Bronchus fibroblast of lung (primary cell): ENCODE measurements at places on chromosomes 12 and 14. TPM values are rescaled to one million over a fixed set of nuclear protein-coding genes. Genes with fewer than 3 reads are reported as not detected.

Gene KLRC1
- total RNA-seq: not detected in 2 replicates

Gene VRTN
- not detected in 2 replicates for total RNA-seq

Gene L3HYPDH
- total RNA-seq: 24.1 and 30.8 TPM in 2 replicates

Gene RPS26
- 2,167 and 2,638 TPM in 2 replicates for total RNA-seq

Gene MIPOL1
- total RNA-seq: 5.6 and 7.6 TPM in 2 replicates

Gene ACVRL1
- 11.3 and 20.2 TPM in 2 replicates for total RNA-seq

Gene TRHDE
- 12.5 and 12.8 TPM in 2 replicates for total RNA-seq

Gene RND1
- total RNA-seq: 0.30 TPM in 1 of 2 replicates, not detected in the other

Gene CLEC1B
- total RNA-seq: not detected in 2 replicates

Gene NUAK1
- 3.0 and 3.5 TPM in 2 replicates for total RNA-seq

Gene SIX6
- total RNA-seq: not detected in 2 replicates

Gene PRB2
- not detected in 2 replicates for total RNA-seq

Gene FERMT2
- 71.2 and 74.8 TPM in 2 replicates for total RNA-seq

Gene PROX2
- not detected in 2 replicates for total RNA-seq

Gene DDX55
- 29.4 and 33.4 TPM in 2 replicates for total RNA-seq

Gene FUT8
- total RNA-seq: 31.9 and 32.1 TPM in 2 replicates

Gene RNU6-8
- total RNA-seq: not detected in 2 replicates

Gene NOC4L
- 18.1 and 22.4 TPM in 2 replicates for total RNA-seq

Gene TSPAN9
- total RNA-seq: 15.8 and 17.0 TPM in 2 replicates

Gene RIC8B
- total RNA-seq: 7.0 and 8.2 TPM in 2 replicates

Gene SLC38A4
- 0.67 and 1.0 TPM in 2 replicates for total RNA-seq

Gene COX8C
- not detected in 2 replicates for total RNA-seq

Gene CCDC197
- total RNA-seq: not detected in 2 replicates

Gene SLC35F4
- not detected in 2 replicates for total RNA-seq

Gene NAV3
- total RNA-seq: 18.5 and 18.9 TPM in 2 replicates

Gene PRIMA1
- not detected in 2 replicates for total RNA-seq

Gene TPH2
- total RNA-seq: not detected in 2 replicates

Gene SALL2
- 7.2 and 9.2 TPM in 2 replicates for total RNA-seq

Gene CPNE6
- not detected in 2 replicates for total RNA-seq

Gene TBC1D30
- 0.34 and 0.45 TPM in 2 replicates for total RNA-seq

Gene ADAMTS20
- total RNA-seq: not detected in 2 replicates

Gene SLC7A7
- total RNA-seq: 1.3 and 1.5 TPM in 2 replicates

Gene KRT73
- total RNA-seq: not detected in 2 replicates

Gene PLA2G1B
- not detected in 2 replicates for total RNA-seq

Gene TMEM179
- total RNA-seq: 0.30 TPM in 1 of 2 replicates, not detected in the other

Gene GZMH
- not detected in 2 replicates for total RNA-seq

Gene MYBPC1
- not detected in 2 replicates for total RNA-seq

Gene RD3L
- not detected in 2 replicates for total RNA-seq

Gene SERPINA1
- 0.17 and 0.74 TPM in 2 replicates for total RNA-seq

Gene FAM90A1
- 0.15 and 0.17 TPM in 2 replicates for total RNA-seq

Gene IL26
- total RNA-seq: not detected in 2 replicates
